ENCODE measurements at places on chromosomes 2 and 18. TPM values are rescaled to one million over a fixed set of nuclear protein-coding genes. Genes with fewer than 3 reads are reported as not detected.

GRCh38 chr2:131584940-131585339 is 57.3 kb downstream of the CCDC74A start:
- H3K4me3 ChIP-seq, result no peak overlapping the region
- no peaks in the 10 kb centered on the region for H3K4me1 ChIP-seq
- H3K27ac ChIP-seq, result no peak overlapping the region

DNA sequence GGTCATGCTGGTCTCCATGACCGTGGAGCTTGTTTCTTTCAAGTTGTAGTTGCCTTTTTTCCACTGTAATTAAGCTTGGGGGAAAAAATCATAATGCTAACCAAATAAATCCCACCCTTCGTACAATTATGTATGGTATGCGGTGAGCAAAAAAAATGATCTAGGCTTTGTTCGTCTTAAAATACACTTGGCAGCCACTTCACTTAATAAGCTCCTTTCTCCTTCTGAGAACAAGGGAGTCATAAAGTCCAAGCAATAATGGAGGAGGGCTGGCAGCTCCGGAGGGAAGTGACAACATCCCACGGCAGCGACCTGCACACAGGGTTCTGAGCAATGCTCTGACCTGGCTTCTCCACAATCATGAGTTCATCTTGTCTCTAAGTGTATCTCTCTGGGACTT is 91.2 kb upstream of the KLHL29 start:
- no peak for DNase-seq
- no peaks in the 10 kb centered on the region for H3K4me1 ChIP-seq
- no peaks in the 10 kb centered on the region for H3K36me3 ChIP-seq
- peaks cover 8% of the 10 kb centered on the region for H3K27me3 ChIP-seq

DNA sequence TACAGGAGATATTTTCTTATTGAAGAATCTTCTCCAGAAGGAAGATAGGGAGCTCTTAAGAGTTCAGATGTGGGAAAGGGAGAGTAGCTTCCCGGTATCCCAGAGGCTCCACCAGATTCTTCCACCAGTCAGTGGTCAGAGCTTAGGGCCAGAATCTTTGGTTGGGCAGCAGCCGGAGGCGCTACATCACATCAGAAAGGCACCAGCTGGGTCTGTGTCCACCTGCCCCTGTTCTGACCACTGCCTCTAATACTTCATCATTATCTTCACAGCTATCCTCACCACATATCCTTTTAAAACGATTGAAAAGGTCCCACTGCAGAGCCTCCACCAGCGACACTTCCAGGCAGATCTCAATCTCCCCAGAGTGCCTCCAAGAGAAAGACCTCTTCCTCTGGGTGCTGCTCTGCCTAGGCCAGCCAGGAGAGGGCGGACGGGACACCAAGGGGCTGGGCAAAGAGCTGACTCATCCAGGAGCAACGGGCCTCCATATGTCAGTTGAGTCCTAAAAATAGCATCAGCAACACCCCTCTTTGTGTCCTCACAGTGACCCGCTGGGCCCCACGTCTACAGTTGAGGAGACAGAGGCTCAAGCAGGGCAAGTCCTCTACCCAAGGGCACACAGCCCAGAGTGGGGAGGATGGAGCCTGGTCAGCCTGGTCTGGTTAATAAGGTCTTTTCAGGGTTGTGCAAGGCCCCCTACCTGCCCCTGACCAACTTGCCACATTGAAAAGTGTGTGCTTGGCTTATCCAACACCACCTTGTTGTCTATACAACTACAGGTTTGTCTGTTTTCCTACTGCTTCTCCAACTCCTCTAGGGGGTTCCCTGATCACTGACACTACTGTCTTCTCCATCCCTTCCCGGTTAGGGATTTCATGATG is 81.2 kb downstream of the ADD2 start:
- peaks cover 4% of the 10 kb centered on the region for H3K27me3 ChIP-seq
- H3K4me1 ChIP-seq, result no peaks in the 10 kb centered on the region
- H3K4me3 ChIP-seq, result no peak overlapping the region

DNA sequence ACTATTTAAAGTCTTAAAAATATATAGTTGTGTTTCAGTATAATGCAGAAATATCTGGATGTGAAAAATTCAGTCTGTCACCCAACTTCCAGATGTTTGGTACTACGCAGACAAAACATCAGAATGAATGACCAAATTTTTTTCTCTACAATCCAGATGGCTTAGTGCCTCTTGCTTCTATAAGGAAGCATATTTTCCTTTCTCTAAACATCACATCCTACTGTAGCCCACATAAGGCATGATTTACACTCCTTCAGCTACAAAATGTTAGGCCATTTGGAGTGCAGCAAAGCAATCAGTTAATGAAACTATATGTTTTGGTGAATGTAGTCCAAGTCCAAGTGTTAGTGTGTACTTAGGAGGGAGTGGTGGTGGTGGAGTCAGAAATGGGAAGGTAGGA is 162.9 kb upstream of the SIX2 start:
- no peak for DNase-seq
- peaks cover 45% of the 10 kb centered on the region for H3K27me3 ChIP-seq
- H3K4me3 ChIP-seq, result no peak overlapping the region
- no peaks in the 10 kb centered on the region for H3K36me3 ChIP-seq
- no peaks in the 10 kb centered on the region for H3K4me1 ChIP-seq

- H3K27ac ChIP-seq, result no peak overlapping the region
- H3K27me3 ChIP-seq, result no peaks in the 10 kb centered on the region
- H3K4me3 ChIP-seq, result no peak overlapping the region
- H3K36me3 ChIP-seq, result no peaks in the 10 kb centered on the region
Observed at GRCh38 chr2:13822365-13822764, 810.2 kb upstream of the LRATD1 start.

GRCh38 chr18:51907687-51908597 is 432.1 kb upstream of the DCC start:
- no peak overlapping the region for H3K27ac ChIP-seq
- H3K36me3 ChIP-seq, result no peaks in the 10 kb centered on the region
- no peak overlapping the region for H3K4me3 ChIP-seq
- DNase-seq, result no peak

MC5R gene
- total RNA-seq, result not detected

CLIP4 gene
- 64.2 TPM for total RNA-seq

- H3K27ac ChIP-seq, result no peak overlapping the region
- H3K4me1 ChIP-seq, result peaks cover 5% of the 10 kb centered on the region
- no peak overlapping the region for H3K4me3 ChIP-seq
Observed at GRCh38 chr2:37020212-37020886, 54.0 kb upstream of the STRN start.

KIF5C gene
- total RNA-seq, result 0.28 TPM

GRCh38 chr18:11809895-11810294 is 41.3 kb upstream of the CHMP1B start:
- peaks cover 12% of the 10 kb centered on the region for H3K4me1 ChIP-seq
- no peak for DNase-seq
- H3K27me3 ChIP-seq, result peaks cover 2% of the 10 kb centered on the region
- H3K27ac ChIP-seq, result no peak overlapping the region
- H3K36me3 ChIP-seq, result no peaks in the 10 kb centered on the region

GRCh38 chr18:42176599-42176998 is 221.6 kb downstream of the PIK3C3 start:
- DNase-seq, result no peak
- H3K36me3 ChIP-seq, result no peaks in the 10 kb centered on the region
- no peaks in the 10 kb centered on the region for H3K27me3 ChIP-seq

ABCB11 gene
- total RNA-seq, result not detected

DNA sequence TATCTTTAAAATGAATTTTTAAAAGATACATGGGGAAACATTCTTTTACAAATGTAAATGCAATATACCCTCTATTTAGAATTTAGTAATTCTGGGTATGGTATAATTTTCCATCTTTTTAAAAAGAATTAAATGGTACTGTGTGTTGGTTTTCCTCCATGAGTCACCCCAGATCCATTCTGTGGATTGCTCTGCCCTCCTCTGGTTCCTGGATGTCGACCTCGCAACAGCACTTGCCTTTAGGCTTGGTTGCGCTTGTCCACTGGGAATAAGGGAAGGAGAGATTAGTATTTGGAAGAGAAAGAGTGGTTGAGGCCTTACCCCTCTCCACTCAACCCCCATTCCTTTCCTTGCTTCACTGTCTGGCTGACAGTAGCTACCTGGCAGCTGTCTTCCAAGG is 90.4 kb downstream of the FTCDNL1 start:
- H3K27me3 ChIP-seq, result peaks cover 3% of the 10 kb centered on the region
- H3K4me1 ChIP-seq, result no peaks in the 10 kb centered on the region
- H3K27ac ChIP-seq, result no peak overlapping the region
- no peak for DNase-seq

DNA sequence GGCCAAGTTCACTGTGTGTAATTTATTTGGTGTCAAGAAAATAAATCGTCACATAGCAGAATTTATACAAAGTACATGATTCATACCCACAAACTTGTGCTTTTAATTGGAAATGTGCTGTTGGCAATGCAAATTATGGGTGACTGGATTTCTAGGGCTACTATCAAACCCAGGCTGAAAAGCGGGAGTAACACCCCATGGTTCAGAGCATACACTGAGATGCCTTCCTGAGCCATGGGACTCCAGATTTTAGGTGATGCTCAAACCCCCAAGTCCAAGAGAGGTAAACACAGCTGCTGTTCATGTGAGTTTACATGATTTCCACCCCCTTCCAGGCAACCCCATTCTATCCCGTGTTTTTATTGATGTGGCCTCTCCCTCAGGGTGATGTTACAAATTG is 565.9 kb upstream of the ID2 start:
- no peaks in the 10 kb centered on the region for H3K36me3 ChIP-seq
- H3K27ac ChIP-seq, result no peak overlapping the region
- H3K4me3 ChIP-seq, result no peak overlapping the region
- DNase-seq, result peak; percentile 19
- H3K27me3 ChIP-seq, result peaks cover 11% of the 10 kb centered on the region

PCARE gene
- not detected for total RNA-seq

DNA sequence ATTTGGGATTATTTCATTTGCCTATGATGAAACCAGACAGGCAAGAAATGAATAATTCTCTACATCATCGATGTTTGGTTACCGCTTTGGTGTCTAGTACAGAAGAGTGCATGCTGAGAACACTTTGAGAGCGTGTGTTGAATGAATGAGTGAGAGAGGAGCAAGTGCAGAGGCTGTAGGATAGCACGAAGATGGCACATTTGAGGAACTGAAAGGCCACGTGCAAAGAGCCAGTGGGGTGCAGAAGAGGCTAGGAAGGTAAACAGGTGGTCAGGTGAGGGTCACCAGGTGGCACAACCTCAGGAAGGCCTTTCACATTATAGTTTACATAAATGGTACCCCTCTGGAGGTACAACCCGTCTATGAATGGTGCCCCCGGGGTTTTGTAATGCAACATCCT is 80.1 kb upstream of the SPHKAP start:
- no peak overlapping the region for H3K4me3 ChIP-seq
- no peaks in the 10 kb centered on the region for H3K36me3 ChIP-seq
- no peak for DNase-seq
- H3K27me3 ChIP-seq, result no peaks in the 10 kb centered on the region

- DNase-seq, result no peak
- H3K27ac ChIP-seq, result no peak overlapping the region
- no peaks in the 10 kb centered on the region for H3K27me3 ChIP-seq
- H3K4me1 ChIP-seq, result peaks cover 15% of the 10 kb centered on the region
- H3K4me3 ChIP-seq, result no peak overlapping the region
- no peaks in the 10 kb centered on the region for H3K36me3 ChIP-seq
Observed at GRCh38 chr2:207338220-207338607, 172.5 kb upstream of the KLF7 start.

GRCh38 chr2:217877866-217878265 is 124.9 kb downstream of the TNS1 start:
- no peak overlapping the region for H3K4me3 ChIP-seq
- H3K27me3 ChIP-seq, result no peaks in the 10 kb centered on the region
- peaks cover 8% of the 10 kb centered on the region for H3K4me1 ChIP-seq
- H3K36me3 ChIP-seq, result peaks cover 57% of the 10 kb centered on the region
- H3K27ac ChIP-seq, result no peak overlapping the region
- no peak for DNase-seq

DNA sequence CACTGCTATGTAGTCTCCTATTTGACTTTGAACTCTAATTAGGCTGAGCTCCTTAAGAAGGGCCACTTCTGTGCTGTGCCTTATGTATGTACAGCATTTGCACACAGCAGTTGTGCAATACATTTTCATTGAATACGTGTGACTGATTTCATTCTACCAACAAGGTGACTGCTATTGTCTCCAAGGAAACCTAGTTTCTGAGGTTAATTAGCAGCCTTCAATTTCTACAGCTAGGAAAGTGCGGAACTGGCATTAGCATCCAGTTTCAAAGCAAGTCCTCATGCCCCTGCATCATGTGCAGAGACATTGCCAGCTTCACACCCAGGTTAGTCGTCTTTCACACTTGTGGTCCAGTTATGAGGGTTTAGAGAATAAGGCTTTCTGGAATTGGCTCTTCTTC is 58.6 kb downstream of the NCK2 start:
- H3K36me3 ChIP-seq, result peaks cover 4% of the 10 kb centered on the region
- no peak for DNase-seq
- no peaks in the 10 kb centered on the region for H3K27me3 ChIP-seq
- H3K27ac ChIP-seq, result no peak overlapping the region
- H3K4me1 ChIP-seq, result peaks cover 5% of the 10 kb centered on the region
- no peak overlapping the region for H3K4me3 ChIP-seq

GPR35 gene
- total RNA-seq, result 0.28 TPM

GRCh38 chr2:147108548-147108947 is 736.3 kb upstream of the ACVR2A start:
- no peak overlapping the region for H3K4me3 ChIP-seq
- DNase-seq, result no peak
- no peaks in the 10 kb centered on the region for H3K36me3 ChIP-seq
- H3K4me1 ChIP-seq, result no peaks in the 10 kb centered on the region
- no peaks in the 10 kb centered on the region for H3K27me3 ChIP-seq

- H3K4me3 ChIP-seq, result no peak overlapping the region
- no peak for DNase-seq
Observed at GRCh38 chr2:14615760-14616159, 16.8 kb upstream of the LRATD1 start.

SCYGR4 gene
- total RNA-seq, result not detected

CPLX4 gene
- not detected for total RNA-seq

DNA sequence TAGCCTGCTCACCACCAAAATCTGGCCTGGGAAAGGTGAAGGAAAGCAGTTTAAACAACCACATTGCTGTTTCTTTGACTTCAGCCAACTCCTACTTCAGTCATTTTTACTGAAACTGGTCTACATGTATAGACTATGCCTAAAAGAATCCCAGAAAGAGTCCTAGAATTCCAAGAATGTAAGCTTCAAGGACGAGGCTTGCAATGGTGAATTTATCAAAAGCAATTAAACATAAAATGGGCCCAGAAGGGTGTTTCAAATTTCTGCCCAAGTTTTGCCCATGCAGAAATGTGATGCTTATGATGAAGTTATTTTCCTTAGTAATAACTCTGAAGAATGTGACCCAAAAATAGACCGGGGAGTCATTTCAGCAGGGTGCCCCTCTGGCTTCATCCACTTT is 16.6 kb downstream of the EN1 start:
- no peak for DNase-seq
- H3K4me1 ChIP-seq, result no peaks in the 10 kb centered on the region
- peaks cover 48% of the 10 kb centered on the region for H3K27me3 ChIP-seq

- no peak for DNase-seq
- no peak overlapping the region for H3K4me3 ChIP-seq
- H3K27ac ChIP-seq, result peak overlapping the region; percentile 66
- no peaks in the 10 kb centered on the region for H3K36me3 ChIP-seq
- H3K27me3 ChIP-seq, result no peaks in the 10 kb centered on the region
Observed at GRCh38 chr2:235264121-235264493, 229.7 kb upstream of the AGAP1 start.

GRCh38 chr2:132752421-132753206 is 82.6 kb upstream of the LYPD1 start:
- H3K27me3 ChIP-seq, result no peaks in the 10 kb centered on the region
- DNase-seq, result no peak
- no peaks in the 10 kb centered on the region for H3K36me3 ChIP-seq
- H3K27ac ChIP-seq, result no peak overlapping the region
- peaks cover 2% of the 10 kb centered on the region for H3K4me1 ChIP-seq

GRCh38 chr2:237152361-237152760 is 66.7 kb downstream of the COPS8 start:
- no peaks in the 10 kb centered on the region for H3K36me3 ChIP-seq
- H3K4me3 ChIP-seq, result no peak overlapping the region
- no peak for DNase-seq

LYG1 gene
- total RNA-seq, result not detected

All from IMR-90 (cell line).